ENCODE measurements at places on chromosomes 16 and 17. TPM values are rescaled to one million over a fixed set of nuclear protein-coding genes. Genes with fewer than 3 reads are reported as not detected.

DNA sequence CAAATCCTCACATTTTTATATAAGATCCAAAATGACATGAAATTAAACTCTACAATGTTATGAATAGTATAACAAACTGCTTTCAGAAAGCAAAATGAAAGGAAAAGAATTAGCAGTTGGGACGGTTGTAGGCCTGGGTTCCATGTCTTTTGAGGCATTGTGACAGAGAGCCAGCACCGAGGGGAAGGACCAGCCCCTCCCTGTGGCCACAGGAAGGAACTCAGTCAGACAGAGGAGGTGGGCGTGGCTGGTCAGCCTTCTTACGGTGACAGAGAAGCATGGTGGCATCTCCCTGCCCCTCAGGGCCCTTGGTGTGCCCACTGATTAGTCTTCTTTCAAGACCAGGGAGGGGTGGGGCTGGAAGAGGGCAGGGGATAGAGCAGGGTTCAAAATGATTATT is 5.7 kb downstream of the ZNF319 start:
- no peak overlapping the region for H3K27ac ChIP-seq
- peaks cover 22% of the 10 kb centered on the region for H3K36me3 ChIP-seq
- peaks cover 10% of the 10 kb centered on the region for H3K4me1 ChIP-seq
- H3K4me3 ChIP-seq = no peak overlapping the region
- DNase-seq = peak; percentile 85
- H3K27me3 ChIP-seq = no peaks in the 10 kb centered on the region

DNA sequence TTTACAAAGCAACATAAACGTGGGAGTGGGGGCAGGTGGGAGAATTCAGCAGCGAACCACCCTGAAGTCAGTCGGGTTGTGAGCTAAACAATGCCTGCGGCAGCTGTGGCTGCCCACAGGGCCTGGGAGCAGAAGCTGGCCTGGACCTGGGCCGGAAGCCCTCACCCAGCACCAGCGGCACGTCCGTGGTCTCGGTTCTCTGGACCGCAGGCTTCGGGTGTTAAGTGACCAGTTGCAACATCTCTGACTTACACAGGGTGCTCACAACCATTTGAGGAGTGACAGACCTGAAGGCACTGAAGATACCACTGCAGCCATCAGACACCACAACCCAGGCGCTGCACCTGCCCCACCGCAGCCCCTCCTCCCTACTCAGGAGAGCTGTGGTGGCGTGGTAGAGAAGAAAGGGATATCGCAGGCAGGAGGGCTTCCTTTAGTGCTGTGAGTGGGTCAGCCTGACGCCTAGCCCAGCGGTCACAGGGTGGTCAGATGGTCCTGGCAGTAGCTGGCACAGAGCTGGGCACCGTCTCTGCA is 33.8 kb downstream of the CBFA2T3 start:
- DNase-seq = no peak
- no peak overlapping the region for H3K4me3 ChIP-seq
- no peak overlapping the region for H3K27ac ChIP-seq
- peaks cover 4% of the 10 kb centered on the region for H3K4me1 ChIP-seq
- no peaks in the 10 kb centered on the region for H3K36me3 ChIP-seq

DNA sequence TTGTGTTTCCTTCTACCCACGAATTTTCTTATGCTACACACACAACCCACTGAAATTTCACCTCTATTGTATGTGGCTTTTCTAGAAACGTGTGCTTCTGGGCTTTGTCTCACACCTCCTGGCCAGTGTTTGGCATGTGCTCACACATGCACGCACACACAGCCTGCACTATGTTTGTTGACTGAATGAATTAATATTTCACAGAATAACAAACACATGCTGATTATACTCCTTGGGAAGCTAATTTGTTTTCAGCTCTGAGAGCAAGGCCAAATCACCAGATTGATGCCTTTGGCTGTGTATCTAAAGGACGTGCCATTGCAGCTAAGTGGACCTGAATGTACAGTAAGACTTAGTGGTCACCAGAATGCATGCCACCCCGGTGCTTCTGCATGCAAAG is 210.7 kb downstream of the WWOX start:
- no peaks in the 10 kb centered on the region for H3K27me3 ChIP-seq
- H3K36me3 ChIP-seq = no peaks in the 10 kb centered on the region
- H3K4me3 ChIP-seq = no peak overlapping the region

- H3K4me3 ChIP-seq = no peak overlapping the region
- no peak for DNase-seq
- no peaks in the 10 kb centered on the region for H3K27me3 ChIP-seq
- no peaks in the 10 kb centered on the region for H3K4me1 ChIP-seq
- no peak overlapping the region for H3K27ac ChIP-seq
- peaks cover 15% of the 10 kb centered on the region for H3K36me3 ChIP-seq
Measured at GRCh38 chr16:27226476-27226875, 23.1 kb downstream of the KDM8 start.

DNA sequence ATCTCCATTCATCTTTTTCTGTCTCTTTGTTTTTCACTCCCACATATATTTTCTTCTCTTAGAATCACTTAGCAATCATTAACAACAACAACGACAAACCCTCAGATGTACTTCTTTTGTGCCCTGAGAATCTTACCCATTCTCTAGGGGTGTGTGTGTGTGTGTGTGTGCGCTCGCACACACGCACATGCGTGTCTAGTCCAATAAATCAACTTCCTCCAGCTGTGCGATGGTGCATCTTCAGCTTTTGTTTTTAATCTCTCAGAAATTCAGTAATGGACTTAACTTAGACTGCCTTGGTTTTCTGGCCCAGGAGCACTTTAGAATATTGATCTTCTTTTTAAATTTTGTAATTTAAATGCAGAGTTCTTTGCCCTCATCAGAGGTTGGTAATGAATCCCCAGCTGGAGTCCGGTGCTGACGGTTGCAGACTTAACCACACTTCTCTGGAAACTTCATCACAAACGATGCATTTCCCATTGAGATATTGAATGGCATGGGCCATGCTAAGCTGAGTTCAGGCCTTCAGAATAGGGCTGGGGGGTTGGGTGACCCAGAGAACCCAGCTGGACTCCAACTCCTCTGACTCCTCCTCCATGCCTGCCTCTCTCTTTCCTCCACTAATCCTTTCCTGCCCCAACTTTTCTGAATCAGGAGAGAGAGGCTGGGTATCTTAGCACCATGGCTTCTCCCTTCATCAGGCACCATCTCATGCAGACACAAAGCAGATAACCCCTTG is 193.9 kb downstream of the ZNF18 start:
- H3K4me3 ChIP-seq = no peak overlapping the region
- H3K36me3 ChIP-seq = no peaks in the 10 kb centered on the region
- no peaks in the 10 kb centered on the region for H3K4me1 ChIP-seq

GRCh38 chr16:4924593-4925292 is 12.2 kb downstream of the PPL start:
- no peak overlapping the region for H3K27ac ChIP-seq
- H3K4me3 ChIP-seq = no peak overlapping the region
- H3K27me3 ChIP-seq = no peaks in the 10 kb centered on the region
- H3K36me3 ChIP-seq = no peaks in the 10 kb centered on the region
- H3K4me1 ChIP-seq = no peaks in the 10 kb centered on the region

DNA sequence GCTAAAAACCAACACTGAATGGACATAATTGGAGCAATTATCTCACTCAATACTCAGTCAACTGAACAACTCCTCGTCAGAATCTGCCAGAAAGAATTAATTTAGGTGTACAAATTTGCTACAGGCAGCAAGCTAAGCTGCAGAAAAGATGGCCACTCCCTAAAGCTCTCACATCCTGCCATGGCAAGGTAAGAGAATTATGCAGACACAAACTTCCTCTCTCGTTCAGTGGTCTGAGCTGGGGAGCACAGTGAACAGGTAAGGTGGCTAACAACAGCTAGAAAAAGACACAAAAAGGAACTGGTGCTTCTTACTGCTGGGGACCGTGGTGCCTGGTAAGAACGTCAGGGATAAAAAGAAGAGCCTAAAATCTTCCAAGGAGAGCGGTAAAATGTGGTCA is 74.9 kb upstream of the BCAR1 start:
- H3K27ac ChIP-seq = no peak overlapping the region
- H3K4me3 ChIP-seq = no peak overlapping the region
- no peak for DNase-seq
- no peaks in the 10 kb centered on the region for H3K36me3 ChIP-seq
- peaks cover 16% of the 10 kb centered on the region for H3K4me1 ChIP-seq
- H3K27me3 ChIP-seq = no peaks in the 10 kb centered on the region

- no peaks in the 10 kb centered on the region for H3K4me1 ChIP-seq
- H3K36me3 ChIP-seq = no peaks in the 10 kb centered on the region
- no peak for DNase-seq
- H3K27me3 ChIP-seq = no peaks in the 10 kb centered on the region
- no peak overlapping the region for H3K4me3 ChIP-seq
Measured at GRCh38 chr17:13993106-13993505, 76.2 kb upstream of the COX10 start.

DNA sequence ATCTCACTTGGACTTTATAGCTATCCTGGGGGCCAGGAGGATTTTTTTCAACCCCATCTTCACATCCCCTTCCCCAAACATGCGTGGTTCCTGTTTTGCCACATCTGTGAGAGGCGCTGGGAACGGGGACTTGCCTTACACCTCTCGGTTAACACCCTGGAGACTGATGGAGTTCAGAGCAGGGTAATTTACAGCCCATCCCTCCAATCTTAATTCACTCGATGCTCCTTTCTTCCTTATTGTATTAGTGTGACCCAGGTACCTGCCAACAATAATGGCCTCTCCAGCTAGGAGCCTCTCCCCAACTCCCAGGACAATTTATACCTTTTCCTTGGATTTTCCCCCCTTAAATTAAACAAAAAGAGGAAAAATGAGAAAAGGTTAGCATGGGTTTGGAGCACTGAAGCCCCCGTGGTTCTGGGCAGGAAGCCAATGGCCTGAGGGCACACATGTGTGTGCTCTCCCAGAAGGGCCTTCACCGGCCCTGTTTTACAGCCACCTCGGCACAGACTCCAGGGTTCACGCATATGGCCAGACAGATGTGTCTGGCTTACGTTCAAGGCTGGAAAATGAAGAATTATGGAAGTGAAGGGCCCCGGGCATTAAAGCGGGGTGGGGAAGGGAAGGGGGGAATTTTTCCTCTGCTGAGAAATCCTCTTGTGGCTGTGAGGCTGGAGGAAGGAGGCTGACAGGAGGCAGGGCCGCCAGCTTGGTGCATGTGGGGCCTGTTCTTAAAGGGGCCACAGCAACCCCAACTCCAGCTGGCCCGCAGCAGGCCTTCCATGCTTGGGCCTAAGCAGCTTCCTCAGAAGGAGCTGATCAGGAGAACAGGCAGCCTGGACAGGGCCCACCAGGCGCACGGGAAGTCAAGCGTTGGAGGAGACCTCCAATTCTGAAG is 21.4 kb downstream of the HIC1 start:
- no peaks in the 10 kb centered on the region for H3K27me3 ChIP-seq
- peaks cover 24% of the 10 kb centered on the region for H3K4me1 ChIP-seq
- H3K4me3 ChIP-seq = no peak overlapping the region
- DNase-seq = peak; percentile 60
- peaks cover 40% of the 10 kb centered on the region for H3K36me3 ChIP-seq

DNA sequence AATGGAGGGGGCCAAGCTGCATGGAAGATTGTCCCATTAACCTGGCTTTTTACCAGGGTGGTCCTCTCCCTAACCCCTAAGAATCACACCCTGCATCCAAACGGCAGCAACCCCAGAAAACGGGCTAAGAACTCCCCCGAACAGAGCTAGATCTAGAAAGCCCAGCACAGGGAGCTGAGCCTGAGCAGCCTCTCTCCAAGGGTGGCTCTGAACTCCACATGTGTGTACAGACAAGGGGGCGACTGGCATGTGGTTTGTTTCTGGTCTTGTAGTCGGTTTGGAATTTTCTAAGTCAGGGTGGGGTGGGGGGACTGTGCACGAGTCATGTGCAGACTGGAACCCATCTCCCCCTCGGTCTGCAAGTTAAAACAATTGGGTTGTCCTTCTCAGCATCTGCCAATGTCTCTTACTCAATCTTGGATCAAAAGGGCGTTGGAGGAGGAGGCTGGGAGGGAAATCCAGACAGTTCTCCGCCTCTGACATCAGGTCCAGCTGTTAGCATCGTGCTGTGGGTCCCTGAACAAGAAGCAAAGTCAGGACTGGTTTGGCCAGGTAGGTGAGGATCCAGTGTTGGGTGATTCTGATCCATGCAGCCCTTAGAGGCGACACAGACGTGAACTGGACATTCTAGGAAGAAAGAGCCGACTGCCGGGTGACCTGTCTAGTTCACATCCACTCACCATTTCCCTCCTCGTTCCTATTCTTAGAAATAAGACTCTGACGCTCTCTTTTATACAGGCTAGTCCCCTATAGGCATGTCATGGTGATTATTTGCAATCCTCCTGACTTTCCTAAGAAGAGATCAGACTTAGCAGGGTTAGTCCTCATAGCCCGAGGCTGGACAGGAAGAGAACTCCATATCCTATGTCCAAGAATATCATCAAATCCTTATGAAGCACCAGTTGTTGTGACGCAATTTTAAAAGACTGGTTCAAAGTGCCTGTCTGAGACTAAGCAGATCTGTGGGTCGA is 381.8 kb downstream of the SOX9 start:
- H3K27me3 ChIP-seq = no peaks in the 10 kb centered on the region
- no peaks in the 10 kb centered on the region for H3K36me3 ChIP-seq
- no peaks in the 10 kb centered on the region for H3K4me1 ChIP-seq
- DNase-seq = no peak

DNA sequence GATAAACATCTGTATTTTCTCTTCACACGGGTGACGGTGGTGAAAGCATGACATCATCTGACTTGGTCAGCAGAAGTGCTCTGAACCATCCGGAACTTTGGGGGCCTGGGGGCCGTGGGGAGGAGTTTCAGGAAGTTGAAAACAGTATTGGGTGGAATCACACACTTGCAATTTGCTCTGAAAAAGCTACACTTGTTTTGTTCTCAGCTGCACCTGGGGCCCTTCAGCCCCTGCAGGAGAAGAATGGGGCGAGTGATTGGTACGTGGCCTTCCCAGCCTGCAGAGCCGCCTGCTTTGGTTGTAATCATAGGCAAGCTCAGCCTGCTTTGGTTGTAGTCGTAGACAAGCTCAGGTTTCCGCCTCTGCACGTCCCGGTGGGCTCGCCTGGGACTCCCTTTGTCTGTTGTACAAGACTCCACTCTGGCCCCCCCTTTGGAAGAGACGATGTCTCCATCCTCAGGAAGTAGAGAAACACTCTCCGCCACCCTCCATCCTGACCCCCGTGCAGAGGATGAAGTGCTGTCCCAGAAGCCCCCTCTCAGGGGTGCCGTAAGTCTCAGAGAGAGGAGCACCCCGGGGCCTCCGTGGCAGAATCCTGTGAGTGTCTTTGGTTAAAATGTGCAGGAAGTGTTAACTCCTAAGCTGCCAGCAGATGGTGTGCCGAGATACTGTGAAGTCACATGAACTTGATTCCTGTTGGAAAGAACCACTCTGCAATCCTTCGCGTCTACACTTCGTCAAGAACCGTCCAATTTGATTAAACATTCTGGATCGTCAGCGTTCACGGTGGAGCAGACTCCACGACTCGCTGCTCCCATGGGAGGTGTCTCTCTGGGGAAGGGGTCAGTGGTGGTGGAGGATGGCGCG is 5.4 kb downstream of the BANP start:
- no peaks in the 10 kb centered on the region for H3K36me3 ChIP-seq
- H3K27me3 ChIP-seq = no peaks in the 10 kb centered on the region
- peak overlapping the region; percentile 6 for H3K4me3 ChIP-seq

- no peaks in the 10 kb centered on the region for H3K27me3 ChIP-seq
- DNase-seq = no peak
- no peak overlapping the region for H3K4me3 ChIP-seq
- no peak overlapping the region for H3K27ac ChIP-seq
- no peaks in the 10 kb centered on the region for H3K36me3 ChIP-seq
Measured at GRCh38 chr16:53511403-53512280, 8.6 kb upstream of the AKTIP start.

The PTX4 gene
- total RNA-seq = not detected

The USP43 gene
- total RNA-seq = 0.32 TPM

The SBK1 gene
- total RNA-seq = 4.0 TPM

The COL1A1 gene
- total RNA-seq = 50.2 TPM
